Aorta (tissue), 5 donors: ENCODE measurements at places on chromosomes 2 and 18. TPM values are rescaled to one million over a fixed set of nuclear protein-coding genes. Genes with fewer than 3 reads are reported as not detected.
A peak's percentile ranks its signal among the peaks of the same experiment; 100 is the strongest.

- no peak overlapping the region for H3K27ac ChIP-seq
- no peak for DNase-seq
- no peaks in the 10 kb centered on the region for H3K36me3 ChIP-seq
- no peaks in the 10 kb centered on the region for H3K27me3 ChIP-seq
- H3K4me1 ChIP-seq, result no peaks in the 10 kb centered on the region
Measured at GRCh38 chr2:193566886-193567285, 1372.2 kb upstream of the TMEFF2 start.

DNA sequence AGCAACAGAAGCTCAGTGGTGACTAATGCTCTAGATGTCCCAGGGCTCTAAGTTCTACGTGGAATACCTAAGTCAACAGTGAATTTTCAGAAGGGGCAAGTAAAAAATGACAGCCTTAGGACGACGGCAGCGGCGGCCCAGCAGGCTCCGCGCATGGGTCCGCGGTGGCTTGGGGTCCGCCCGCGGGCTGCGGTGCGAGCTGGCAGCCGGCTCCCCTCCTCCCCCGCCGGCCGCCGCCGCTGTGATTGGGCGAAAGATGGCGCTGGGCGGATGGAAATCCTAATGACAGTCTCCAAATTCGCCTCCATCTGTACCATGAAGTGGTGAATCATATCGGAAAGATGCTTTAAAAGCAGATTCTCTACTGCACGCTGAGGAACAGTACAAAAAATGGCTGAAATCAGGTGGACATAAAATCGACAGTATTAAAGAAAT, 74.7 kb downstream of the HNRNPLL start:
- H3K4me3 ChIP-seq, result peak overlapping the region; percentile 69
- H3K27ac ChIP-seq, result no peak overlapping the region
- H3K4me1 ChIP-seq, result peaks cover 2% of the 10 kb centered on the region
- H3K36me3 ChIP-seq, result no peaks in the 10 kb centered on the region
- DNase-seq, result peak; percentile 88
- no peaks in the 10 kb centered on the region for H3K27me3 ChIP-seq

- H3K4me1 ChIP-seq, result no peaks in the 10 kb centered on the region
- DNase-seq, result no peak
- no peak overlapping the region for H3K4me3 ChIP-seq
- no peak overlapping the region for H3K27ac ChIP-seq
- no peaks in the 10 kb centered on the region for H3K36me3 ChIP-seq
Measured at GRCh38 chr18:48347756-48348326, 61.3 kb downstream of the ZBTB7C start.

The CCDC68 gene
- total RNA-seq, result 4.4 TPM

GRCh38 chr2:177118636-177119035, 94.0 kb upstream of the HNRNPA3 start:
- no peaks in the 10 kb centered on the region for H3K36me3 ChIP-seq
- H3K27me3 ChIP-seq, result no peaks in the 10 kb centered on the region
- no peak overlapping the region for H3K4me3 ChIP-seq
- no peaks in the 10 kb centered on the region for H3K4me1 ChIP-seq
- no peak for DNase-seq

- no peaks in the 10 kb centered on the region for H3K4me1 ChIP-seq
- H3K27me3 ChIP-seq, result no peaks in the 10 kb centered on the region
- peak overlapping the region; percentile 54 for H3K4me3 ChIP-seq
- peak overlapping the region; percentile 99 for H3K27ac ChIP-seq
- no peaks in the 10 kb centered on the region for H3K36me3 ChIP-seq
Measured at GRCh38 chr2:28750316-28751251, 1.0 kb upstream of the PPP1CB start.
